CD4-positive, alpha-beta T cell treated with Interleukin-6 at 100 ng/mL for 8 hours (primary cell): ENCODE measurements at places on chromosomes 16 and 17.

DNA sequence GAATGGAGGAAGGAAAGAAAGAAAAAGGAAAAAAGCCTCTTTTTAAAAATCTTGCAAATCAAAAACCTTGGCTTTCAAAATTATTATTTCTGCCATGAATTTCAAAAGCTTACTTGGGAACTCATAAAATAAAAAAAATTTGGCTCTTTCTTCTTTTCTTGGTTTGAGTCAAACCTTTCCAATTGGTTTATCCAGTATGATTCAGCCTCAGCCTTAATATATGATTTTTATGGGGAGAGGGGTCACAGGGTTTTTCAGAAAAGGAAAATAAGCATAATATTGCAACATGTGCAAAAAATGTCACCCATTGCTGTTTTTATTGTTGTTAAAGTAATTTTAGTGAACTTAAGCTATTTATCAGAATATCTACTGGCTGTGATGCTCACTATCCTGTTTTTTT, 31.2 kb upstream of the HAPSTR1 start:
- no peak for DNase-seq

- no peak for DNase-seq
Observed at GRCh38 chr16:1032607-1033006, 39.9 kb upstream of the SSTR5 start.

GRCh38 chr16:73389085-73389484, 341.2 kb upstream of the ZFHX3 start:
- DNase-seq, result no peak

GRCh38 chr17:44661835-44662234, 5.6 kb downstream of the MEIOC start:
- DNase-seq, result no peak

- no peak for DNase-seq
Observed at GRCh38 chr17:48102798-48103715, 1.8 kb upstream of the CBX1 start.

GRCh38 chr17:19830061-19830460, 37.7 kb downstream of the ULK2 start:
- no peak for DNase-seq

DNA sequence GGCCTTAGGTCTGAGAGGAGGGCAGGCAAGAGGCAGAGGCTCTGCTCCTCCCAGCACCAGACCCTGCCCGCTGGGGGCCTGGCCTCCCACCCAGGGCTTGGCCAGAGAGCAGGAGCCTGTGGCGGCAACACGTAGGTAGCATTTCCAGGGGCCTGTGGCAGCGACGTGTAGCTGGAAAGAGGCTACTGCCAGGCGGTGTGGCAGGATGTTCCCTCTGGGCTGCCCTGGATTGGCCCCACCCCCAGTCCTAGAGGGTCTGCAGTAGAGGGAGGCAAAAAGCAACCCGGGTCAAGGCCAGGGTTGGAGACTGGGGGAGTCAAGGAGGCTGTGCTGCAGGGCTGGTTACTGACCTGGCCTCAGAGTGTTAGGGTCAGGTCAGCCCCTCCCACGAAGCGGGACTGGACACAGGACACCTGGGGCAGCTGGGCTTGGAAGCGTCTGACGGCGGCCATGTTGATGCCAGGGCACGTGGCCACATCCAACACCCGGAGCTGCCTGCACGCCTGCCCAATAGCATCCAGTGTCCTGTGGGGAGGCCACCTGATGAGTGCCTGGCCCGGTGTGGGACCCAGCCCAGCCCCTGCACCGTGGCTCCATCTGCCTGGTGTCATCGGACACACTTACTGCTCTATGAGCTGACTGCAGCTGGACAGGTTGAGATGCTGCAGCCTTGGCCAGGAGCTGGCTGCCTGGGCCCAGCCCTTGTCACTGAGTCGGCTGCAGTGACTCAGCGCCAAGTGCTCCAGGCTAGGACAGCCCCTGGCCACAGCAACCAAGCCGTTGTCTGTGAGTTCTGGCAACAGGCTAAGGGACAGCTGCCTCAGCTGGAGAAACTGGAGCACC, 8.5 kb downstream of the ELMO3 start:
- no peak for DNase-seq

DNA sequence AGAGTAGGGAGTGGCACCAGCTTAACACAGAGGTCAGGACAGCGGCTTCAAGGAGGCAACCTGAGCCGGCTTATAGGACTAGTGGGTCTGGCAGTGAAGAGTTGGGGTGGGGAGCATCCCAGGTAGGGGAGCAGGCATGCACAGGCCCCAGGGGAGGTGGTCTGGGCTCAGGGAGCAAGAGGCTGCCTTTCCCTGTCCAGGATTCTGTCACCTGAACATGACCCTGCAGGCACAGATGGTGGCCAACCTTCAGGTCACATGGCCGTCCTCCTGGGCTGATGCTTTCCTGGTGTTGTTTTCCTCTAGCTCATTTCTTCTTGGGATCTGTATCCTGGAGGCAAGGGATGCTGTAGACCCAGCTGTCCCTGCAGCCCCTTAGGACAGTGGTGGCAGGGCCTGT, 3.5 kb upstream of the MYO15A start:
- no peak for DNase-seq

DNA sequence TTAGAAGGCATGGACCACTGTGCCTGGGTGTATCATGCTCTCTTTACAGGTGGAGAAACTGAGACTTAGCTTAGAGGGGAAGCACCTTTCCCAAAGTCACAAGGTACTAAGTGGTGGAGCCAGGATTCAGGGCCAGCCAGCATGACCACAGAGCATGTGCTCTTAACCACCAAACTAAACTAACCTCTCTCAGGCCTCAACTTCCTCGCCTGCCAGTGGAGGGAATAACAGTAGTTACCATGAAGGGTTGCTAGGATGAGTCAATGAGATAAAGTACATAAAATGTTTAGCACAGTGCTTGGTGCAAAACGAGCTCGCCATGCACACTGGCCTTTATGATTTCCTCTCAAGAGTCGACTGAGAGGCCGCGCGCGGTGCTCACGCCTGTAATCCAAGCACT, 6.4 kb upstream of the MYO1C start:
- no peak for DNase-seq

DNA sequence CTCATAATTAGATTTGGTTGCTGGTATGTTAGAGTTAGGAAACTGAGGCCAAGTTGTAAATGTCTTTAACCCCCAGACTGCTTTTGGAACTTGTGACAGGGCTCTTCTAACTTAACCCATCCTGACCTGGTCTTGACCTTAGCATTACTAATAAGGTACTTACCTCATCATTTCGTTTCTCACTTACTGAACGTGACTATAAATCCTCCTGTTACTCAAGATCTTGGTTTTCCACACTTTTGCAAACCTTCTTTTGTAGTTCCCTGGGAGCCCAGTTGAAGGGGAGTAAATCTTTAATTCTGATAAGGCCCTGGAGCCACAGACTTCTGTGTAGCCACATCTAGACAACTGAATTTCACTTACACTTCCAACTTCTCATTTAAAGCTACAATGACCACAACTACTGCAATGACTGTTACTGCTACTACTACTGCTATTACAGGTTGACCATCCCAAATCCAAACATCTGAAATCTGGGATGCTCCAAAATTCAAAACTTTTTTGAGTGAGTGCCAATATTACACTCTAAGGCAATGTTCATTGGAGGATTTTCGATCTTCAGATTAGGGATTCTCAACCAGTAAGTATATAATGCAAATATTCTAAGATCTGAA, 248.8 kb upstream of the TBX2 start:
- no peak for DNase-seq

GRCh38 chr17:17279316-17279715, 1.7 kb downstream of the COPS3 start:
- DNase-seq, result no peak
